NCI-H187 treated with DMSO at 0.1 percent for 48 hours (cell line): ENCODE measurements at places on chromosomes 7 and 10.

DNA sequence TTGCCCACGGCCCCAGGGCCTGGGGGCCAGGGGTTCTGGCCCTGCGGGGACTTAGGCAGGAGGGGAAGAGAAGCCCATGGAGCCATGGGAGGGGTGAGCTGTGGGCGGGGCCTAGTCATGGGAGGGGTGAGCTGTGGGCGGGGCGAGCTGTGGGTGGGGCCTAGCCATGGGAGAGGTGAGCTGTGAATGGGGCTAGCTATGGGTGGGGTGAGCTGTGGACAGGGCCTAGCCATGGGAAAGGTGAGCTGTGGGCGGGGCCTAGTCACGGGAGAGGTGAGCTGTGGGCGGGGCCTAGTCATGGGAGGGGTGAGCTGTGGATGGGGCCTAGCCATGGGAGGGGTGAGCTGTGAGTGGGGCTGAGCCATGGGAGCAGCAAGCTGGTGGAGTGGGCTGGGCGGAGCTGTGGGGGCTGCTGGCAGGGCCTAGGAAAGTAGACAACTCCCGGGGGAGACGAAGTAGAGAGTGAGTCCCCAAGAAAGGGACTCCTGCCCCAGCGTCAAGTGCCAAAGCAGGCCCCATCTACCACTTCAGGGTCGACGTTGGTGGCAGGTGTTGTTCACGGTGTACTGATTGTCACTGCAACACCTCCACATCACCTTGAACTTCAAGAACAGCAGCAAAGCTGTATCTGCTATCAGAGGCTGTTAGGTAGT lies 19.2 kb upstream of the TTYH3 start:
- DNase-seq, result no peak

DNA sequence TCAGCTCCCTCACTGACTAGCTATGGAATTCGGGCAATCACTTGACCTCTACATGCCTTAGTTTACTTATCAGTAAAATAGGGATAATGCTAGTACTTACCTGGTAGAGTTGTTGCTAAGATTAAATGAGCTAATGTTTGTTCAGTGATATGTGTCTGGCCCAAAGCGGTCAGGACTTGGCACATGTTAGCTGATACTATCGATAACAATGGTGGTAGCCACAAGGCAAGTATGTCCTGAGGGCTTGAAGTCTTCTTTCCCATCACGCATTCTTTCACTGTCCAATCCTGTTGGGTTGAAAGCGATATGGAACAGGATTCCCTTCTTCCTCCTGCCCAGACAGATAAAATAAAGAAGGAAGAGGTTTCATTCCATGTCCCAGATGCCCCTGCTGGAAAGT lies 25.5 kb upstream of the MXI1 start:
- no peak for DNase-seq

GRCh38 chr7:112124061-112124766 lies 82.0 kb downstream of the DOCK4 start:
- DNase-seq, result no peak

GRCh38 chr7:2162959-2163358 lies 69.8 kb downstream of the MAD1L1 start:
- DNase-seq, result no peak

- no peak for DNase-seq
Observed at GRCh38 chr10:52215745-52216361, 98.2 kb upstream of the DKK1 start.

GRCh38 chr7:1970895-1971294 lies 261.9 kb downstream of the MAD1L1 start:
- no peak for DNase-seq

- DNase-seq, result no peak
Observed at GRCh38 chr7:41813286-41813685, 110.4 kb upstream of the INHBA start.

DNA sequence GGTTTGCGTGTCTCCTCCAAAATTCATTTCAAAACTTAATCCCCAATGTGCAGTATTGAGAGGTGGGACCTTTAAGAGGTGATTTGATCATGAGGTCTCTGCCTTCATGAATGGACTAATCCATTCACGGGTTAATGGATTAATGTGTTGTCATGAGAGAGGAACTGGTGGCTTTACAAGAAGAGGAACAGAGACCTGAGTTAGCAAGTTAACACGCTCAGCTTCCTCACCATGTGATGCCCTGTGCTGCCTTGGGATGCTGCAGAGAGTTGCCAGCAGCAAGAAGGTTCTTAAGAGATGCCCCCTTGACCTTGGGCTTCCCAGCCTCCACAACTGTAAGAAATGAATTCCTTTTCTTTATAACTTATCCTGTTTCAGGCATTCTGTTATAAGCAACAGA lies 3.7 kb upstream of the TCTN3 start:
- no peak for DNase-seq

DNA sequence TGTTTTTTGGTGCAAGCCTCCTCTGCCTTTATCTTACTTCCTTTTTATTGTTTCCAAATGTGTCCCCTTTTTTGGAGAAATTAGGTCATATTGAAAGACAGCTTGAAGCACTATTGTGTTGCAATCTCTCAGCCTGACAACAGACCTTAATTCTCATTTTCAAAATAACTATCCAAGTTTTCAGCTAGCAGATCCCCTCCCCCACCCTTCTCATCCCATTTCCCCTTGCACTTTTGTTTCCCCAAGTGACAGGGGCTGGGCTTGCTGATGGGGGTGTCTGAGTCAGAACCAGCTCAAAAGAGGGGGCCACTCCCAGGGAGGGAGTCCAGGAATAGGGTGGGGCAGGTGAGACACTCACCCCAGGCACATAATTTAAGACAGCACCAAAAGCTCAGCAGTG lies 75.3 kb downstream of the MKI67 start:
- no peak for DNase-seq

DNA sequence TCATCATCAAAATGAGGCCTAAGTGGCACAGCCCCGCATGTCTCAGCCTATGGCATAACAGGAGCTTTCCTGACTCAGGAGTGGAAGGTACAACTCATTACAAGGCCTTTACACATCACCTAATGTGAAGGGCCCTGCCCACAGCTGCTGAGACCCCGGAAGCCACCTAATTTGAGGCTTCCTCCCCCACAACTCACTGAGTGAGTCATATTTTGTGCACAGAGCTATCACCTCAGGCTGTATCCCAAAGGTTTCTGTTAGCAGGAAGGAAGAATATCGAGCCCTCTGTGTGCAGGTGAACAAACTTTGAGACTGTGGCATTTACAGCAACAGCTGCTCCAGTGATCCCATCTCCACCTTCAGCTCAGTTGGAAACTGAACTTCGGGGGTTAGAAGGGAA lies 20.6 kb downstream of the HTR5A start:
- no peak for DNase-seq

- no peak for DNase-seq
Observed at GRCh38 chr10:129030996-129031843, 435.8 kb upstream of the MGMT start.

GRCh38 chr10:548238-548901 lies 141.1 kb downstream of the DIP2C start:
- no peak for DNase-seq

- peak; percentile 12 for DNase-seq
Observed at GRCh38 chr10:12710594-12711349, 290.7 kb downstream of the CCDC3 start.

DNA sequence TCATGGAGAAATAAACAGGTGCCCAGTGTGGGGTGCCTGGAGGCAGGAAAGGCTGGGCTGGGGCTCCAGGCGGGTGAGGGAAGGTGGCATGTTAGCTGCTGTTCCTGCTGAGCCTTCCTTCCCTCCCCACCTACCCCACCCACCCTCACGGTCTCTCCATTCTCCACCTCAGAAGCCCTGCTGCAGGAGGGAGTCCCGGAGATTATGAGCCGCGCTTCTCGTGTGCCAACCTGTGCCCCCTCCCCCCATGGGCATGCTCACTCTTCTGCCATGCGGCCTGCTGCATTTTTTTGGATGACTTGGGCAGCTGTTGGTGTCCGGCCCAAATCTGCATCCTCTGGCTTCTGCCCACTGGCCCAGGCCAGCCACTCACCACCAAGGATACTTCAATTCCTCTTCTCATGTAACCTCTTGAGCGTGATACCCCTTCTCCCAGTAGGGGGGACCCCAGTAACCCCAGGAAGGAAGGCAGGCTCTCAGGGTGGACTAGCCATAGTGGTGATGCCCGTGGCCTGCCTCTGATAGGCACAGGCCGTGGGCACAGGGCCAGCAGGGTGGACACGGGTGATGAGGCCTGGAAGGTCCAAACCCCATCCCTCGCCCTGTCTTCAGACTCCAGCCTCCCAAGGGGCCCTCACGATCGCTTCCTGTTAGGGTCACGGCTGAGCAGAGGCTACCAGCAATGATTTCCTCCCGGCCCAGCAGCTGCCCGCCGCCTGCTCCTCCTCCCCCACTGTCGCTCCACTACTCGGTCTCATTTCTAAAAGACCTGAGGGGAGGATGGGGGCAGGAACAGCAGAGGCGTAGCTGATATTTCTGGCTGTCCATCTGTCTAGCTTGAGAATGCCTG lies 27.8 kb downstream of the UNC5B start:
- DNase-seq, result no peak

DNA sequence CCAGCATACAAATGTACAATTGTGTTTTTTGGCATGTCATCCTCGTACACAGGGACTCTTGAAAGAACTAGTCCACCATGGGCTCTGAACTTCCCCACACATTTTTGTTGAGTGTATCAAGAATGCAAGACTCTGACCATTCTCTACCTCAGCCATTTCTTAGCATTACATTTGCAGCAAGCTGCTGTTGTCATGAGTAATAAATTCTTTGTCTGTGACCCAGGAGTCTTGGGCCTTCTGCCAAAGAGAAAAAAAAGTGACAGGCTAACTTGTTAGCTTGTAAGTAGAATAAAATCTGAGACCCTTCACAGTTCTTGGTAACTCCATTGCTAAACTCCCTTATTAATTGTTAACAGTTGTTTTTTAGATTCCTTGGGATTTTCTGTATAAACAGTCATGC lies 542.3 kb upstream of the MBL2 start:
- DNase-seq, result no peak

- no peak for DNase-seq
Observed at GRCh38 chr7:8601121-8601520, 167.7 kb downstream of the NXPH1 start.

DNA sequence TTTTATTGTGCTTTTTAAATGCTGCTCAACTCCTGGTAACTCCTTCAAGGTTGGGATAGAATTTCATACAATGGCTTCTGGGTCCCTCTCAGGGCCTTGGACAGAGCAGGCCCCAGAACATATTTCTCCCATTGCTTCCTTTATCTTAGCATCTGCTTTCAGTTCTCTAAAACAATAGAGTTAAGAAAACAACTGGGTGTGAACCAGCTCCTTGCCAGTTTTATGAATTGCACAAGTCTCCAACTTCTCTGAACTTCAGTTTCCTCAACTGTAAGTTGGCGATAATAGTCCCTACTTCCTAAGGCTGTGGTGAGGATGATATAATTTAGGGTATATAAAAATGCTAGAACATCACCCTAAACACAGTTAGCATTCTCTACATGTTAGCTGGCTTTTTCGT lies 77.0 kb upstream of the INHBA start:
- no peak for DNase-seq

DNA sequence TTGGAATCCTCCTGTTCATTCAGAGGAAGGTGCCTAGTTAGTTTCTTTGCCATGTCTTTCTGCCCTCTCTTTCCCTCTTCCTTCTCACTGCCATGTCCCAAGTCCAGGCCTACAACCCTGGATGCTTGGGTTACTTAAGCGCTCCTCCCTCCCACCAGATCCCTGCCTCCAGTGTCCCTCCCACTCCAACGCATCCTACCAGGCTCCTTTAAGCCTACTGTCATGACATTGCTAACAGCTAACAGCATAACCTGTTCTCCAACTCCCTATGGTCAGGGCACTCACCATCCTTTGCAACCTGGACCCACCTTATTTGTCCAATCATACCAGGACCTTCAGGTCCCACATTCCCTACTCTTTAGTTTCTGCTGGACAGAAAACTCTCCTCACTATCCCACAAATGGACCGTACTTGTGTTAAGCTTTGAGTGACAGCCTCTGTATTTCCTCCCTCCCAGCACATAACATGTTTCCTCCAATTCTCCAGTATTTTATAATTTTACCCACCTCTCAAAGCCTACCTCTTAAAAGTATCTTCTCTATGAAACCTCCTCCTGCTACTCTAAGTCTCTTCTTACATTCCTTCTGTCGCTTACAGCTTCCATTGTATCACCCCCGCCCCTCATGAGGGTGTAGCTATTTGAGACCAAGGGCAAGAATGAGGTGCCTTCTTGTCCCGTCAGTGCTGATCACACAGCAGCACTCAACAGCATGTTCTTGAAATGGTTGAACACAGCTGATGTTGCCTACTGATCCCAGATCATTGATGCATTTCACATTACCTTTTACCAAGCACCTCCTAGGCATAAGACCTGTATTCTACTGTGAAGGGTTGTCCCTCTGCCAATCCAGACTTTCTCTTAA lies 1.7 kb downstream of the BLNK start:
- no peak for DNase-seq

GRCh38 chr7:37786741-37787569 lies 61.4 kb upstream of the NME8 start:
- no peak for DNase-seq

- DNase-seq, result no peak
Observed at GRCh38 chr7:18125476-18125875, 97.8 kb upstream of the PRPS1L1 start.

DNA sequence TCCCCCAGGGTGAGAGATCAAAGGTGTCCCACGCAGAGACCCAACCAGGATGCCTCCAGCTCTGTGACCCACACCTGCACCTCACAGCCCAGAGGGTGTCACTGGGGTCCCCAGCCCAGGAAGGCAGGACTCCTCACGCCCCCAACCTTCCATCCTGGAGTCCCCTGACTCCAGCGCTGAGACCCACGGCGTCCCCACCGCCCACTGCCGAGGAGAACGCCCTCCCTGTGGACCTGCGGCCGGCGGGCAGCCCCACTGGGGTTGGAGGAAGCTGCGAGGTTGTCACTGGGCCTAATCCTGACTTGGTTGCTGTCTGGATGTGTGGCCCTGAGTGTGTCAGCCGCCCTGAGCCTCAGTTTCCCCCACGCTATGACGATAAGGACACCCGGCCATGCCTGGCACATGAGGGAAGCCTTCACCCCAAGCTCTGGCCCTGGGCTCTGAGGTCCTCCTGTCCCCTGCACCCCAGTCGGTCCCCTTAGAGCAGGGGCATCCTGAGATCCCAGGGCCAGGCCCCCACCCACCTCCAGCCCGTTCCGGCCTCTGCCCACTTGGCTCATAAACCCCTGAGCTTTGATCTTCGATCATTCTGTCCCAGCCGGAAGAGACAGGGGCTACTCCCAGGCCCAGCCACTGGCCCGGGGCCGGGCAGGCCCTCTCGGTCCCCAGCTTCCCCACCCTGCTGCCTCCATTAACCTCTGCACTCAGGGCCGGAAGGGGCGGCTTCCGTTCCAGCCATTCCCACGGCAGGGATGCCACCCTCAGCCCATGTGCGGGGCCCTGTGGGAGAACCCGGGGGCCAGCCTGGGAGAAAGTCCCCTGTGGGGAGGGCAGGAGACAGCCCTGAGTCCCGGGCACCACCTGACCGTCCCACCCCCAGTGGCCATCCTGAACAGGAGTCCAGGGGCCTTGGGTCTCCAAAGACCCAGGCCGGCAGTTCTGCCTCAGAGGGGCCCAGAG lies 113.2 kb downstream of the MICALL2 start:
- DNase-seq, result no peak

- DNase-seq, result no peak
Observed at GRCh38 chr10:59830601-59831259, 75.6 kb downstream of the CCDC6 start.
